Iris pigment epithelial cell (primary cell): ENCODE measurements at places on chromosomes 11 and 22.

DNA sequence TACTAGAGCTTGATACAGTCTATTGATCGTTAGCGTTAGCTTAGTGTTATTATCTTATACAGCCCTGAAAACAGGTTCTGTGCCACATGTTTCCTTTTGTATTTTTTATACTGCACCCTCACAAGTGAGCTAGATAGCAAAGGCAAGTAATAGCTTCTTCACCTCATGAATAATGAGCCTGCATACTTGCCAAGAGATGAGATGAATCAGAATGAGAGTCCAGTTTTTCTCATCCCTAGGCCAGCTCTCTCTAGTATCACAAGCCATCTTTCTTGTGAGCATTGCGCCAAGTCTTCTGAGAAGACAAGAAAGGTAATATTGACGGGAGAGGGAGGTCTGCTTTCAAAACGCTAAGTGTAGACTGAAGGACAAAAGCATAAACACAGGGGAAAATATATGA lies 8.7 kb upstream of the CARD18 start:
- peak; percentile 70 for DNase-seq

- no peak for DNase-seq
Measured at GRCh38 chr11:6328321-6328720, 8.0 kb upstream of the CAVIN3 start.

DNA sequence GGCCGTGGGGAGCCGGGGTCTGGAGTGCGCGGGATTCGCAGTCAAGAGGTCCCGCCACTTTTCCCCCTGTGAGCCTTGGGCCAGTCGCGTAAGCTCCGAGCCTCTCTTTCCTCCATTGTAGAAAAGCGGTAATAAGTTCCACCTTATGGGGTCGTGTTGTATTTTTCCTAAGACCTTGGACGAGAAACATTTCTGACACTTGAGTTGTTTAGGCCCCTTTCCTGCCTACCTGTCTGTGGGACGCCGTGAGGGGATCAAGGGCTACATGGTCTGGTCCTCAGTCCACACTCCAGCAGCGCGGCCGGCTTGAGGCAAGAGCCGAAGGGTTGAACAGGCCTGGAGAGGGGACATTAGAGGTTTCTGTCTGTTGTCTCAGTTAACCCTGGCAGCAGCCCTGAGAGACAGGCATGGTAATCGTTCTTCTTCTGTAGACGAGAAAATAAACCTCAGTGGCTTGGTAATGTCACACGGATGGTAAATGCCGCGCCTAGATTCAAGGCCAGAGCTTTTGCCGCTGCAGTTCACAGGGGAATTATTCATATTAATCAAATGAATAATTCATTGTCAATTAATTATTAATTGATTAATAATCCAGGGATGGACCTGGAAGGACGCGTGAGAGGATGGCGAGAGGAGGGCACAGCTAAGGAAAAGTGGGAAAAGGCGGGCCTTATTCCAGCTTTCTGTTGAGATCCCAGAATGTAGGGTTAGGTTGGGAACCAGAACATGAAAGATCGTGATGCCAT lies 545 bp downstream of the FEN1 start:
- no peak for DNase-seq

DNA sequence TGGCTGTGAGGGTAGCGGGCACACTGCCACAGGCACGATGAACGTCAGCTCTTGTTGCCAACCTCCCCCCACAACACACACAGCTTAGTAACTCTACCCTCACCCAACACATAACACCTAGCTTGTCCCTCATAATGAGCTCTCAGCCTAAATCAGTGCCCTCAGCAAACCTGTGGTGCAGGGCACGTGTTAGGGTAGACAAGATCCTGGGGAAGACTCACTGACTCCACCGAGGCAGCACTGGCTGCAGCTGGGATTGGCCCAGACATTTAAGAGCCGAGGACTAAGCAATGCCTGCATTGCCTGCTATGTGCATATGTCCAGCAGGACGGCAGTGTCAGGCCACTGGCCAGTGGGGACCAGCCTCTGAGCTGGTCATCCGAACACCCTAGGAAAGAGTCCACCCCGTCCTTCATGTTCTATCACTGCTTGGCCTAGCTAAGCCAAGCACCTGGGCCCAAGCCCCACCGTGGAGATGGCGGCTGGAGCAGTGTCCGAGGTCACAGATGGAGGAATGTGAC lies 32.9 kb upstream of the TRIM29 start:
- no peak for DNase-seq

DNA sequence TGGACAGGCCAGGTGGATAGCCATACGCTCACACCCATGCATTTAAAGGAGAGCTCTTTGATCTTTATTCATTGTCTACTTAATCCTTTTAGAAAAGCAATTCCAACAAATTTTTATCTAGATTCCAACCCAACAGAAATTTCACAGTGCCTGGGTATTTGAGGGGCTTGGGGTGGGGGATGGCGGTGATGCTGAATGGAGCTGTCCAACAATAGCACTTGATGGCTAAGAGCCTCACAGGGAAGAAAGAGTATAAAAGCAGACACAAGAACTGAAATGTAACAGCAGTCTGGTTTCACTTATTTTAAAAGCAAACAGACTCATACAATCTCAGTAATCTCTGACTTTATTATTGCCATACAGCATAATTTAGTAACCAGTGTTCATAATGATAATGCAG lies 101.8 kb upstream of the SORL1-AS1 start:
- no peak for DNase-seq

- no peak for DNase-seq
Measured at GRCh38 chr11:57474803-57475115, 14.4 kb downstream of the RTN4RL2 start.

- DNase-seq = no peak
Measured at GRCh38 chr11:126611438-126611837, 256.0 kb downstream of the ST3GAL4 start.
